ENCODE measurements at places on chromosomes 3 and 15. TPM values are rescaled to one million over a fixed set of nuclear protein-coding genes. Genes with fewer than 3 reads are reported as not detected.

DNA sequence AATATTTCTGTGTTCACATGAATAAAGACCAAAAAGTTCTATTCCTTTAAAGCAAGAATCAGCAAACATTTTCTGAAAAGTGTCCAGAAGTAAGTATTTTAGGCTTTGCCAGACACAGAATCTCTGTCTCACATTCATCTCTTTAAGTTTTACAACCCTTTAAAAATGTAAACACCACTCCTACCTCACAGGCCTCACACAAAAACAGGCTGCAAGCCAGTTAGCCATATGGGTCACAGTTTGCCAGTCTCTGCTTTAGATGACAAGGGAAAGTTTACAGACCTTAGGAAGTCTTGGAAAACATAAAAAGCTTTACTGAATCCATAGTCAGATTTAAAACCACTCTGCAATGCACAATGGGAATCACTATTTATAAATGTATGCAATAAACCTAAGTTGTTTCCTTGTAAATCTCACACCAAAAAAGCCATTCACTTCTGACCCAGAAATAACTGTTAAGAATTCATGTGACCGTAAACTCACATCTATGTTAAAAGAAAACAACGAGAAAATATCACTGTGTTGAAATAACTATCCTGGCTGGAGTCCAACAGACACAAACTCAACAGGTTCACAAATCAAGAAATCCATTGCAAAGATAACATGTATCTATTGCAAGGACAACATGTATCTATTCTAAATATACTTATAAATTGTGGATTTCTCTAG is 308.2 kb downstream of the ULK4 start:
- H3K27me3 ChIP-seq: no peaks in the 10 kb centered on the region
- H3K36me3 ChIP-seq: no peaks in the 10 kb centered on the region
- H3K4me3 ChIP-seq: no peak overlapping the region
- no peak for DNase-seq
- no peaks in the 10 kb centered on the region for H3K4me1 ChIP-seq

DNA sequence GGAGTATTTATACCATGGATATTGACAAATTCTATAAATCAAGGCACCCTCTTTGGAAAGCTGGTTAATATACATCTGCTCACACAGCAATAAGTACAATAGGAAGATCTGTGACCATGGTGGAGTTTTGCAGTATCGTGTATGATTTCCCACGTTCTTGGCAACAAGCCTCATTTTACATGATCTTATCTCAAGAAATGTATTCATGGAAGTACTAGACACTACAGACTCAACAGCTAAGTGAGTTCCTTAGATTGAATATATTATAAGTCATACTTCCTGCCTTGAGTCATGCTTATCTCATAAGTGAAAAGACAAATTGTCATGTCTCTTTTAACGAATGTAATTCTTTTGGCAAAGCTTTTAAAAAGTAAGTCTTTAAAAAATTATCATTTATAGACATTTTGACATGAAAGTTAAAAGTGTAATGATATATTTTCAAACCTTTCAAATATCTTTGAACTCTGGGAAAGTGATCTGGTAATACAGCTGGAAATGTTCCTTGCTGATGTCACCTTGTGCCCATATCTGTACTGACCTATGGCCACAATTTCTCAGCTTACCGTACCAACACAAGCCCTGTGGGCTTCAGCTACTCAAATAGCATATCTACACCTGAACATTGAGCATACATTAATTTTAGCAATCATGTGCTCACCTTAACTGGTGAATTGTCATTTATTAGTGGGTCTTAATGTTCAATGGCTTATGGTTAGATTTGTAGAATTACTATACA is 130.3 kb upstream of the TMC3 start:
- DNase-seq: peak; percentile 28
- no peaks in the 10 kb centered on the region for H3K27me3 ChIP-seq
- no peak overlapping the region for H3K4me3 ChIP-seq
- peaks cover 4% of the 10 kb centered on the region for H3K4me1 ChIP-seq
- H3K36me3 ChIP-seq: no peaks in the 10 kb centered on the region
- no peak overlapping the region for H3K27ac ChIP-seq

Gene WDR82
- total RNA-seq: 63.9 TPM

- H3K4me1 ChIP-seq: no peaks in the 10 kb centered on the region
- H3K4me3 ChIP-seq: no peak overlapping the region
- DNase-seq: no peak
- H3K27me3 ChIP-seq: no peaks in the 10 kb centered on the region
- H3K27ac ChIP-seq: no peak overlapping the region
These were observed 882.8 kb downstream of the NAALADL2 start for GRCh38 chr3:175741951-175742350.

DNA sequence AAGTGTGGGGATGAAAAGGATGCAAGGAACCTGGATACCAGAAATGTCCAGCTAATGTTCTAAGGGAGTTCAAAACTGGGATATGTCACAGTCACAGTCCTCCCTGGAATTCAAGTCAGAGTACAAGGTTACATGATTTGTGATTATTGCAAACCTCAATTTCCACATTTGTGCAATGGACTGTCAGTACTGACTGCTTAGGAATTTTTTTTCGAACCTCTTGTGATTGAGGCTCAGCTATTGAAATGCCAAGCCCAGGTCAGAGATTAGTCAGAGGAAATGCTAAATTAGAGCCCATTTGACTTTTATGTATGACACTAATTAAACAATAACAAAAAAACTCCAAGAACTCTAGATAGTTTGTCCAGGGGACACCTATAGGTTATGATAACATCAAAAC is 210.2 kb downstream of the THSD4 start:
- DNase-seq: peak; percentile 88
- no peaks in the 10 kb centered on the region for H3K36me3 ChIP-seq
- H3K27ac ChIP-seq: peak overlapping the region; percentile 4

- peaks cover 7% of the 10 kb centered on the region for H3K36me3 ChIP-seq
- H3K4me3 ChIP-seq: no peak overlapping the region
- H3K27me3 ChIP-seq: no peaks in the 10 kb centered on the region
- H3K27ac ChIP-seq: peak overlapping the region; percentile 94
- peaks cover 47% of the 10 kb centered on the region for H3K4me1 ChIP-seq
- DNase-seq: no peak
These were observed 53.7 kb upstream of the TRAK1 start for GRCh38 chr3:42037318-42037945.

Gene MKRN3
- total RNA-seq: under 0.01 TPM

GRCh38 chr3:46733026-46733800 is 15.5 kb upstream of the PRSS50 start:
- no peaks in the 10 kb centered on the region for H3K36me3 ChIP-seq
- no peak for DNase-seq
- no peak overlapping the region for H3K4me3 ChIP-seq
- H3K27ac ChIP-seq: no peak overlapping the region

Gene ETV5
- 15.4 TPM for total RNA-seq

Gene SYNPR
- not detected for total RNA-seq

DNA sequence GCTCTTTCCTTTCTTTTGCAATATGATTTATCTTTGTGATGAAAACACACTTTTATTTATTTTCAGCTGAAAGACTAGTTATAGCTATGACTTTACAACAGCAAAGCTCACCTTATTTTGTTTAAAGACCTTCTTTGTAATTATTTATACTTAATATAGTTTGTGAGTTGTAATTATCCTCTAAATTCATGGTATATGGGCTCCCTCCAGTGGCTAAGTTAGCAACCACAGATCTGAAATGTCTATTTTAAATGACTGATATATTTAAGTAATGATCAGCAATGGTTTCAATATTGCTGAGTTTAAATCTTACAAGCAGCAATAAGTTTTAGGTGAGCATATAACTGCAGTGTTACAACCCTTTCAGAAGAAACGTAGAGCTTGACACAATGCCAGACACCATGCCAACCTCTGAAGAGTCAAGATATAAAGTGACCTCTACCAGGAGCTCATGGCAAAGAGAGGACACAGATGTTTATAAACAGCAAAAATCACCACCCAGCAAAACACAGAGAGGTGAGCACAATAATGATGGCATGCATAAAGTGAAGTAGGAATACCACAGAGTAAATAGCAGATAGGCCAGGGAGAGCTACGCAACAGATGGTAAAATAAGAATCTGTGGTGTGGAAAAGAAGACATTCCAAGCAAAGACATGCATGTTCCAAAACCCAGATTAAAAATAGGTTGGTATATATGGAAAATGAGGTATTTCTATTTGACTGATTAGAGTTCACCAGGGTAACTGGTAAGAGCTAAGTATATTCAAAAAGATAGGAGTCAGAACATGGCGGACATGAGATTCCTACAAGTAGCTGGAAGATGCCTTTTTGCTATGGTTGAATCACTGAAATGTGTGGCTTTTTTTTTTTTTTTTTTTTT is 143.7 kb upstream of the ZNF385D start:
- H3K4me3 ChIP-seq: no peak overlapping the region
- no peaks in the 10 kb centered on the region for H3K36me3 ChIP-seq
- H3K4me1 ChIP-seq: no peaks in the 10 kb centered on the region
- H3K27me3 ChIP-seq: no peaks in the 10 kb centered on the region

DNA sequence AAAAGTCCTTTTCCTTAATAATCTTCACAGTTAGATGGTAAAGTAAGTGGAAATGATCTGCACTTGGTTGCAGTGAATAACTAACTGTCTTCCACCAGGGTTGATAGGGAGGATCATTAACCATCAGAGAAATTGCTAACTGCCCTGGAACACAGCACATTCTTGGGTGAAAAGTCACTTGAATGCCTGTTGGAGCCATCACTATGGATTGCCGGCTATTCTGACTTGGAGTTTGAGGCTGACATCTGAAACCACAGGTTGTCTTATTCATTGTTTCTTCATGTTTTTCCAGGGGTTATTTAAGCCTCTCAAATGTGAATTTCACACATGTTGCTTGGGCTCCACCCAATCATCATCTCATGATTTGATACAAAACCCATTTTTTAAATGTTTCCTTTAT is 901.4 kb downstream of the MCTP2 start:
- H3K4me1 ChIP-seq: no peaks in the 10 kb centered on the region
- no peaks in the 10 kb centered on the region for H3K36me3 ChIP-seq
- H3K27me3 ChIP-seq: no peaks in the 10 kb centered on the region
- H3K27ac ChIP-seq: no peak overlapping the region
- H3K4me3 ChIP-seq: no peak overlapping the region
- peak; percentile 95 for DNase-seq

- peaks cover 6% of the 10 kb centered on the region for H3K4me1 ChIP-seq
- H3K36me3 ChIP-seq: no peaks in the 10 kb centered on the region
- no peak overlapping the region for H3K4me3 ChIP-seq
- DNase-seq: peak; percentile 12
- H3K27ac ChIP-seq: no peak overlapping the region
- no peaks in the 10 kb centered on the region for H3K27me3 ChIP-seq
These were observed 27.1 kb upstream of the PIK3CB start for GRCh38 chr3:138861798-138862197.

DNA sequence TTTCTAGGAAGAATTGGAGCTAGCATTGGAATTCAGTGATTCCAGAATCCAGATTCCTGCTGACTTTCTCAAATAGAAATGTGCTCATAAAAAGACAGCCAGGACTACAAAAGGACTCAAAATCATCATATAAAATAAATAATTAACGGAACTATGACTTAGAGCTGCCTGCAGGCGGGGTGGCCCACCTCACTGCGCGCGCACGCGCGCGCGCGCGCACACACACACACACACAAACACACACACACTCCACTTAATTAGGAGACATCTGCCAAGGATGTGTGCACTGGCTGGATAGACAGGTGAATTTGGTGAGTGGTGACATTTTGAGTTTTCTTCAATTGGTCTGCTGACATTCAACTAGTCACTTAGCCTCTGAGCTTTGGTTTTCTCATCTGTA is 6.9 kb upstream of the MEX3B start:
- peaks cover 14% of the 10 kb centered on the region for H3K27me3 ChIP-seq
- no peak overlapping the region for H3K27ac ChIP-seq
- no peaks in the 10 kb centered on the region for H3K4me1 ChIP-seq
- H3K36me3 ChIP-seq: no peaks in the 10 kb centered on the region
- H3K4me3 ChIP-seq: no peak overlapping the region

- peak; percentile 97 for DNase-seq
- no peaks in the 10 kb centered on the region for H3K36me3 ChIP-seq
- H3K4me3 ChIP-seq: no peak overlapping the region
- no peaks in the 10 kb centered on the region for H3K27me3 ChIP-seq
These were observed 78.4 kb downstream of the PLSCR2 start for GRCh38 chr3:146390957-146391356.

Gene USP4
- total RNA-seq: 28.7 TPM

DNA sequence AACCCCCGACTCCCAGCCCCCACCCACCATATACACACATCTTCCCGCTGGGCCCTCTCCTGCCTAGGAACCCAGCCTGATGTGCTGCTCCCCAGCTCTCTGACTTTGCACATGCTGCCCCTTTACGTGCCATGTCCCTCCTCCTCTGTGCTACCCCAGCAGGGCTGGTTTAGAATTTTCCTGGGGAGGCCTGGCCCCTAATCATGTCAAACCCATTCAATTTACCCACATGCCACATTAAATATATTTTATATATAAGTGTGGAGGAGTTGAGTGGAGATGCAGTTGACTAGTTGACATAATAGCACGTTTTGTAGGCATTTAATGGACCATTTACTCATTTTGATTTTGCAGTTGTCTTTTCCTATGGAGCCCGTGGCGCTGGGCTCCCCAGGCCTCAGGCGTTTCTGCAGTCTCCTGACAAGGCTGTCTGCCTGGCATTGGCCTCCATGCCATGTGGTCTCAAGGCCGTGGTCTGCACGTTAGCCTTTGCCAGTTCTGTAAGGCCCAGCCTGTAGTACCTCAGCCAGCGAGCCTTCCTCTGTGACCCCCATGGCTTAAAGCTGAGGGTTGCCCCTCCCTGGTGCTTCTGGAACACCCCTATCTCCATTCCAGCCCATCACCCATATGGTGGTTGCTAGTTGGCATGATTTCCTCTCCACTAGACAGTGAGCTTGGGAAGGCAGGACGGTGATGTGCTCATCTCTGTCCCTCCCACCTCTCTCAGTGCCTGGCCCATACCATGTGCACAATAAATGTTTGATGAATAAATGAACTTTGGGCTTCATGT is 155.8 kb downstream of the TLE3 start:
- H3K4me3 ChIP-seq: no peak overlapping the region
- H3K36me3 ChIP-seq: no peaks in the 10 kb centered on the region
- H3K27ac ChIP-seq: no peak overlapping the region

Measured in fibroblast of lung (primary cell).